ENCODE measurements at places on chromosomes 6 and 20. TPM values are rescaled to one million over a fixed set of nuclear protein-coding genes. Genes with fewer than 3 reads are reported as not detected.
A peak's percentile ranks its signal among the peaks of the same experiment; 100 is the strongest.

ANKEF1 gene
- total RNA-seq: 10.0 TPM

GRCh38 chr6:143695130-143695968 lies 17.6 kb downstream of the PHACTR2 start:
- H3K27me3 ChIP-seq: no peaks in the 10 kb centered on the region
- no peaks in the 10 kb centered on the region for H3K36me3 ChIP-seq
- H3K4me3 ChIP-seq: no peak overlapping the region
- no peak overlapping the region for H3K27ac ChIP-seq
- peaks cover 16% of the 10 kb centered on the region for H3K4me1 ChIP-seq

DNA sequence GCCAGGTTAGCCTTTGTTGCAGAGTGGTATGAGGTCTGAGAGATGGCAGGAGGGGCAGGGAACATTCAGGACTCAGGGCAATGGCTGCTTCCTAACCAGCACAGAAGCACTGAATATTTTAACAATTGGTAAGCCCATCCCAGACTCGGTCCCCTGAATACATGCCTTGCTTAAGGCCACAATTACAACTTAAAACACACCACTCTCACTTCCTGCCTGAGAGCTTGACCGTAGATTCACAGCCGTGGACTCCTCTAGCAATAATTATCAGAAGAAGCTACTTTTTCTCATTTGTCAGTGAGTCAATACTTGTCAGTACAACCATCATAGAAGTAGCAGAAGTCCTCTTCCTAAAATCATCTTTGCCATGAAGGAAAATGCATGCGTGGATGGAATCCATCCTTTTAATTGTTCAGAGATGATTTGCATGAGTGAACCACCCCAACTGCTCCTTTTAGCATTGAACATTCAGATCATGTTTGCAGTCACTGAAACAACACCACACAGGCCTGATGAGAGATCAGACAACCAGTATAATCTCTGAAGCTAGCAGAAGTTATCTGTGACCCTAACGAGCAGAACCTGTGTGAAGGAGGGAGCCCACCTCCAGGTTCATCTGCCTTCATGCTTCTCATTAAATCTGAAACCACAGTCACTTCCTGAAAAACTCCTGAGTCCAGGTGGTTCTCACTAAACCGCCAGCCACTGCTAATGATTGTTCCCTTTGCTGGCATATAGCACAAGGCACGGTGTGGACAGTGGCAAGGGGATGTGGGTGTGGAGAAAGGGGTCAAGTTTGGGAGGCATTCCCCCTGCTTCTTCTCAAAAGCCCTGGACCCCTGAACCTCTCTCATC lies 333.9 kb upstream of the CNR1 start:
- H3K4me3 ChIP-seq: no peak overlapping the region
- DNase-seq: no peak
- H3K36me3 ChIP-seq: no peaks in the 10 kb centered on the region
- no peaks in the 10 kb centered on the region for H3K4me1 ChIP-seq
- no peaks in the 10 kb centered on the region for H3K27me3 ChIP-seq

PACRG gene
- 5.8 TPM for total RNA-seq

GRCh38 chr6:32472781-32473375 lies 33.2 kb downstream of the HLA-DRA start:
- H3K4me3 ChIP-seq: no peak overlapping the region
- no peaks in the 10 kb centered on the region for H3K27me3 ChIP-seq
- no peak for DNase-seq
- no peaks in the 10 kb centered on the region for H3K4me1 ChIP-seq
- no peak overlapping the region for H3K27ac ChIP-seq

DNA sequence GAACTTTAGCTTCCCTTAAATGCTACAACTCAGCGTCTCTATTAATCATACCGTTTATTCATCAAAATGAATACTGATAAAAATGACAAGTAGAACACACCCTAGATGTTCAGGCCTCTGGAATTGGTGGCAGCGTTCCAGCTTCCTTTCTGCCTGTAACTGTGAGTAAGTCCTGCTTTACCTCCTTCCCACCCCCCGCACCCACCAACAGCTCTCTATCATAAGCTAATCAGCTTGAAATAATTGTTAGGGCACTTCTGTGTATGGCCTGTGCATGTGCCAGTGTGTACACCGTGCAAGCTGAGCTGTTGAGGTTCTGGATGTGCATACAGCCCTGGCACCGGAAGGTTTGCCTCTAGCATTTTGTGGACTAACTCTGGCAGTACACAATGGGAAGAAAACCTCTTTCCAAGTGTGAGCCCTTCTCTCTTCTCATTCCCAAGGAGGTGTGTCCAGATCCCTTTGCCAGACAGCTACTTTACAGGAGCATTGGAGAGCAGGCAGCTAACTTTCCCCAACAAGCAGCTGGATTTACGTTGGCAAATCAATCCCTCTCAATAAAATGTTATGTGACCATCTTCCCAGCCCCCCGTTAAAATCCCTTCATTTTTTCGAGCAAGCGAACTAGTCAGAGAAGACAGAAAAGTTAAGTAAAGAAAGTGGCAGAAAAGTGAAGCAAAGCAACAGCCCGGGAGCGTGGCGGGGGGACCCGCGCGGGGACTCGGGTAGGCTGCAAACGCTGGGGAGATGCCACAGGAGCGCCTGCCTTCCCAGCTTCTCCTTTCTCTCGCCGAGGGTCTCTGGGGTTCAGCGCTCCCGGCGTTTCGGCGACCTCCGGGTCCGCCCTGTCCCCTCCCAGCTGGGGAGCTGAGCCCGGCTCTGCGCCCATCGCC lies 803 bp upstream of the ADGRG6 start:
- H3K27me3 ChIP-seq: no peaks in the 10 kb centered on the region
- peak overlapping the region; percentile 54 for H3K4me3 ChIP-seq
- peak overlapping the region; percentile 58 for H3K27ac ChIP-seq
- no peaks in the 10 kb centered on the region for H3K36me3 ChIP-seq
- no peak for DNase-seq
- H3K4me1 ChIP-seq: peaks cover 4% of the 10 kb centered on the region

GRCh38 chr20:19330731-19331130 lies 118.3 kb downstream of the SLC24A3 start:
- no peak for DNase-seq
- H3K27me3 ChIP-seq: no peaks in the 10 kb centered on the region
- H3K36me3 ChIP-seq: no peaks in the 10 kb centered on the region
- no peak overlapping the region for H3K4me3 ChIP-seq

DNA sequence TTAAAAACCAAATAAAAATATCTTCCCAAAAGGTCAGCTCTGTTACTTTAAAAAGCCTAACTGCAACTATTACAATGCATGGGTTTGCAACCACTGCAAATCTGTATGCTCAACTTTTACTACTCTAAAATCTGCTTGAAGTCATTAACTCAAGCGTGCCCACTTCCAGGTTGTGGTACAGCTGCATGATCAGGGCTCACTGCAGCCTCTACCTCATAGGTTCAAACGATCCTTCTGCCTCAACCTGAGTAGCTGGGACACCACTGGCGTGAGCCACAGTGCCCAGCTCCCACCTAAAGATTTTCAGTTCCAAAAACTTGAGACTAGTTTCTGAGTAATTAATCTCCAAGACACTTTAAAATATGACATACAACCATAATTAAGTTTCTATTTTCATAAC lies 8.2 kb downstream of the DIDO1 start:
- H3K36me3 ChIP-seq: peaks cover 2% of the 10 kb centered on the region
- DNase-seq: no peak
- no peak overlapping the region for H3K27ac ChIP-seq
- peaks cover 71% of the 10 kb centered on the region for H3K4me1 ChIP-seq
- H3K27me3 ChIP-seq: no peaks in the 10 kb centered on the region

GRCh38 chr6:56480246-56480645 lies 162.4 kb downstream of the DST start:
- H3K4me1 ChIP-seq: peaks cover 6% of the 10 kb centered on the region
- no peak for DNase-seq
- no peak overlapping the region for H3K27ac ChIP-seq
- H3K36me3 ChIP-seq: peaks cover 6% of the 10 kb centered on the region
- no peak overlapping the region for H3K4me3 ChIP-seq

DNA sequence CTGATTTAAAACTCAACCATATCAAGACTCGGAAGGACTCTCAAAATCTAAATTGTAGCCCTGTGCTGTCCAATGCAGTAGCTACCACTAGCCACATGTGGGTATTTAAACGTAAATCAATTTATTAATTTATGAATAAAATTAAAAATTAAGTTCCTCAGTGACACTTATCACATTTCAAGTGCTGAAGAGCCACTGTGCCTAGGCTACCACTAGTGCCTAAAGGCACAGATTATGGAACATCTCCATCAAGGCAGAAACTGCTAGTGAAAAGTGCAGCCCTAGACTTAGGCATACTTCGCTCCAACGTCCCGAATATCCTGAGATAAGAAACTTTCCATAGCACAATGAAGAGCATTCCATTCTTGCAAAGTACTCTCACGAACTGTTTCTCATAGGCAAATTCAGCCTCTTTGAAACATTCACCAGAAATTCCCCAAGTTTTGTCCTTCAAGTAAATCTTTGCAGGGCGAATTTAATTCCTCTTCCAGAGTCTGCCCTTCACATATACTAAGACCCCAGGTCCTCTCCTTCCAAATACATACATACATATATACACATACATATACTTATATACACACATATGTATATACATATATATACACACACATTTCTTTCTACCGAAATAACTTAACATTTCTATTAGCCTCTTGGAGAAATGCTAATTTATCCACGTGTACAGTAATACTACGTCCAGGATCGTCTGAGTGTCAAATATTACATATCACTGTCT lies 1.3 kb downstream of the SUPT3H start:
- no peak for DNase-seq
- H3K36me3 ChIP-seq: no peaks in the 10 kb centered on the region
- no peaks in the 10 kb centered on the region for H3K27me3 ChIP-seq
- H3K4me3 ChIP-seq: peak overlapping the region; percentile 64
- no peak overlapping the region for H3K27ac ChIP-seq
- H3K4me1 ChIP-seq: peaks cover 20% of the 10 kb centered on the region

WFDC13 gene
- not detected for total RNA-seq

- no peaks in the 10 kb centered on the region for H3K36me3 ChIP-seq
- no peak overlapping the region for H3K4me3 ChIP-seq
- DNase-seq: no peak
- H3K4me1 ChIP-seq: no peaks in the 10 kb centered on the region
Measured at GRCh38 chr6:22966691-22967422, 397.5 kb downstream of the HDGFL1 start.

TEAD3 gene
- total RNA-seq: 3.0 TPM

DNA sequence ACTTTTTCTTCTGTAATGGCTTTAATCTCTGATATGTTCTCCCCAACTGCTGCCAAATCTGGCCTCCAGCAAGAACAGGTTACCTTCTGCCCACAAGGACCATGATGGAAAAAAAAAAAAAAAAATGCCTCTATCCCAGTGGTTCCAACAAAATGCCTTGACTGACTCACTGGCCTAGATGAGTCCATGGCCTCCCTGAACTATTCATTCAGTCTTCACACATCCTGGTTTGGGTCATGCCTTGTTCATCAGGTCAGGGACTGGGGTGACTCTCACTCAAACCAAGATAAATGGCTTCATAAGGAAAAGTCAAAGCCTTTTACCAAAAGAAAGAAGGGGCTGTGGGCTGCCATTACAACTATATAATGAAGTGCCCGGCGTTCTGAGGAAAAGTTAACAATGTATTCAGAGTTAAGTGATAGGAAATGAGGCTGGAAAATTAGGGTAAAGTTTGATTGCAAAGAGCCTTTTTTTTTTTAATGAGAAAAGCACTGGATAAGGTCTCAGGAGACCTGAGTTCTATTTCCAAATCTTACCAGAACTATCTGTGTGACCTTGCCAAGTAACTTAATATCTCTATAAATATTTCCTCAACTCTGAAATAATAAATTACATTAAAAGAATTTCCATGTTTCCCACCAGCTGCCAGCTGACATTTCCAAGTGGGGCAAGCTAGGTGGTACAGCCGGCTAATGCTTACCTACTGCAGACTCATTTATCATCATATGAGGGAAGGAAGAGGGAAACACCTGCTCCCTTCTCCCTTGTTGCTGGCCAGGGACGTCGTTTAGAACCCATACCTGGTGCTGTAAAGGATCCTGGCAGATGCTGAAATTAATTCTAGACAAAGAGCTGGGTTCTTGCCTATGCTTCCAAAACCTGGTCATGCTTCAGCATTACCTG lies 380.0 kb upstream of the MARCKS start:
- H3K27me3 ChIP-seq: no peaks in the 10 kb centered on the region
- no peak overlapping the region for H3K4me3 ChIP-seq
- no peak overlapping the region for H3K27ac ChIP-seq
- no peaks in the 10 kb centered on the region for H3K4me1 ChIP-seq
- no peaks in the 10 kb centered on the region for H3K36me3 ChIP-seq

- H3K36me3 ChIP-seq: no peaks in the 10 kb centered on the region
- no peaks in the 10 kb centered on the region for H3K27me3 ChIP-seq
- no peak overlapping the region for H3K4me3 ChIP-seq
- no peak overlapping the region for H3K27ac ChIP-seq
- no peaks in the 10 kb centered on the region for H3K4me1 ChIP-seq
Measured at GRCh38 chr20:33803921-33804337, 7.2 kb upstream of the CHMP4B start.

GRCh38 chr6:119527231-119527578 lies 177.6 kb upstream of the MAN1A1 start:
- H3K36me3 ChIP-seq: no peaks in the 10 kb centered on the region
- no peak overlapping the region for H3K4me3 ChIP-seq
- H3K27ac ChIP-seq: no peak overlapping the region
- no peaks in the 10 kb centered on the region for H3K4me1 ChIP-seq
- DNase-seq: no peak

- H3K36me3 ChIP-seq: no peaks in the 10 kb centered on the region
- no peak for DNase-seq
- no peak overlapping the region for H3K27ac ChIP-seq
- H3K4me3 ChIP-seq: no peak overlapping the region
- no peaks in the 10 kb centered on the region for H3K27me3 ChIP-seq
Measured at GRCh38 chr20:58602124-58602523, 49.0 kb upstream of the STX16 start.

- DNase-seq: no peak
- H3K4me3 ChIP-seq: no peak overlapping the region
- H3K4me1 ChIP-seq: no peaks in the 10 kb centered on the region
- no peak overlapping the region for H3K27ac ChIP-seq
Measured at GRCh38 chr6:107770541-107770940, 53.6 kb downstream of the SCML4 start.

DNA sequence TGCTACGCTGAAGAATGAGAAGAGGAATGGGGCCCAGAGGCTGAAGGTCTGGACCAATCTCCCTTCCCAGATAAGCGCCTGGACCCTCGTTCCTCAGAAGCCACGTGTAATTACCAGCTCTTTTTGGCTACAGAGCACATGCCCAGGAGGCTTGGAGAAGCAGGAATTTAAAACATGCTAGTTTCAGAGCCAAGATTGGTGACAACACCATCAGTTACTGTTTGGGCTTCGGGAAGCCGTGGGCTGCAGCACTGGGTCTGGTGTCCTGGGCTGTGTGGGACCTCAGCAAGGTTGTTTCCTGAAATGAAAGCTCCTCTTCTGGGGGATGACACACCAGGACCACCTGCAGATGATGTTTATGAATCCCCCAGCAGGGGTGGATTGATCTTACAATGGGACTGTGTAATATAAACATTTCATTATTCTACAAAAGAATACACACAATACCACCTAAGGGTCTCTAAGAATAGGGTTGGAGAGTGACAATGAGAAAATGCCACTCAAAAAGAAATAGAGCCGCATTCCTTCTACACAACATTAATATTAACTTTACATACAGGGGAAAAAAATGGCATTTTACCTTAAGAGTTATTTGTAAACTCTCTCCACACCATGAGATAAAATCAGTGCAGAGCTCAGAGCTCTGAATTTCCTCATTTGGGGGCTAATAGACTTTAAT lies 207.8 kb upstream of the FOXQ1 start:
- no peaks in the 10 kb centered on the region for H3K27me3 ChIP-seq
- no peak overlapping the region for H3K27ac ChIP-seq
- no peaks in the 10 kb centered on the region for H3K36me3 ChIP-seq
- DNase-seq: no peak

- DNase-seq: no peak
- H3K27ac ChIP-seq: no peak overlapping the region
- no peaks in the 10 kb centered on the region for H3K4me1 ChIP-seq
- H3K4me3 ChIP-seq: no peak overlapping the region
- H3K27me3 ChIP-seq: no peaks in the 10 kb centered on the region
Measured at GRCh38 chr20:44901974-44902373, 7.9 kb upstream of the PABPC1L start.
